NCI-H2029 treated with DMSO at 0.1 percent for 48 hours (cell line): ENCODE measurements at places on chromosomes 11 and 22.

- no peak for DNase-seq
Measured at GRCh38 chr11:75339685-75340409, 11.6 kb downstream of the ARRB1 start.

DNA sequence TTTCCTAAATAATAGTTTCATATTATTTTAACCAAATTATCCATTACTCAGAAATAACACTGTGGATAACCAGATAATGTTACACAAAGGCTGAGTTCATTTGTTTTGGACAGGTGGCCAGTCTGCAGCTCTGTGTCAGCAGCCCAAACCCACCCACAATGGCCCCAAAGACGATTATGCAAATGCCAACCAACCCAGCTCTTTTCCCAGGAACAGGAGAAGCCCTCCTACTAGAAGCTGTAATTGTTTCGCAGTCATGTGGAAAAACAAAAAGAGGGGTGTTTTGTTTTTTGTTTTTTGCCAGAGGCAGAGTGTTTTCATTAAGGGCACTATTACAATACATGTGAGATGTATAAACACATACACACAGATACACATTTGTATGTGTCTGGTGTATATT lies 102.1 kb downstream of the FCHSD2 start:
- no peak for DNase-seq

DNA sequence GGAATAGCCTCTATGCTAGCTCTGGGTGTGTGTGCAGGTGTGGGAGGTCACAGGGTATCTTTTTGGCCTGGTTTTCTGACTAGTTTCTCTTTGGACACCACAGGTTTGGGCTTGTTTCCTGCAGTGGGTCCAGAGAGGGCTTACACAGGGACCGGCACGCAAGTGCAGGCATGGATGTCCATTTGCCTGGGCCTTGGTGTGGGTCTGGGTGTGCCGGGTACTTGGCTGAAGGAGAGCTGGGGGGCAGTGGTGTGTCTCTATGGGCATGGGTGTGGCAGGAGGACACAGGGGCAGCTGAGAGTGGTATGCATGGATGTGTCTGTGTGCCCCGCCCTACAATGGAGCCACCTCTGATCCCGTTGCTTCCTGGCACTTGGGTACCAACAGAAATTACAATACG lies 7.5 kb upstream of the KCNJ11 start:
- DNase-seq = no peak

- DNase-seq = no peak
Measured at GRCh38 chr11:57680552-57680874, 12.6 kb downstream of the ZDHHC5 start.

GRCh38 chr22:26450453-26451185 lies 21.6 kb downstream of the ASPHD2 start:
- no peak for DNase-seq

- no peak for DNase-seq
Measured at GRCh38 chr11:95723361-95723942, 66.1 kb downstream of the FAM76B start.

DNA sequence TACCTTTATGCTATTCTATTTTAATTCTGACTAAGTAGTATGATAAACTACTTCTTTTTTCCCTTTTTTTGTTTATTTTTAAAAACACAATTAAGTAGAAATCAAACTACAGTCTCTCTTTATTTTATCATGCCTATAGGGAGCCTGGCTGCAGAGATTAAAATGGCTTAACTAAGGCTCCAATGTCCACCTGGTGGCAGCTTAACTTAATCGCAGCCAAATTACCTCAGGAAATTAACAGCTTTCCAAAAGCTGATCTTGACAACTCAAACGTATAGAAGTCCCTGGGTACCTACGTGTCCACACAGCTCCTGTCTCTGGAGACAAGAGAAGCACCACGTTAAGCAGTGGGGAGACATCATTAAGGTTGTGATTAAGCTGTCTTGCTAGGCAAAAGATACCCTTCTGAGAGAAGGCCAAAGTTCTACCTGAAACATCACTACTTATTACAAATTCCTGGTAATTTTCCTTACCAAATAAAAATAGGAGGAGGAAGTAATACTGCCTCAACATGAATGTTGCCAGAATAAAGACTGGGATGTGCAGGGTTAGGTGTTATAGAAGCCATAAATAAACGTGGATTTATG lies 63.2 kb upstream of the SNX19 start:
- no peak for DNase-seq

- DNase-seq = peak; percentile 39
Measured at GRCh38 chr22:48886604-48887393, 940.9 kb downstream of the BRD1 start.

DNA sequence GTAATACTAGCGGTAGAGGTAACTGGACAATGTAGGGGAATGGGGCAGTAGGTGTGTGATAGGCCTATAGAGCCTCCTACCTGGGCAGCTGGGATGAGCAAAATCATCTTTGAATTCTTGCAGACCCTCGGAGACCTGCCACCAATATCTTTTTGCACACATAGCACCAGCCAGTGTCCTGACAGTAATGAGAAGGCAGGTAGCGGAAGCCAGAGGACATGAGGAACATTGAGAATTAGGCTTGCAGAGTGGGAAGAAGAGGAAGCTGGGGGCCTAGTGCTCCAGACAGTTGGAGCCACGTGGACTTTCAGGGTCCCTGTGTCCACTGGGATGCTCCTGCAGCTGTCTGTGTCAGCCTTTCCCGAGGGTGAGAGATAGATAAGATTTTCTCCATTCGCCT lies 17.2 kb upstream of the SYT13 start:
- DNase-seq = no peak

GRCh38 chr11:32641361-32641760 lies 57.7 kb downstream of the EIF3M start:
- no peak for DNase-seq

DNA sequence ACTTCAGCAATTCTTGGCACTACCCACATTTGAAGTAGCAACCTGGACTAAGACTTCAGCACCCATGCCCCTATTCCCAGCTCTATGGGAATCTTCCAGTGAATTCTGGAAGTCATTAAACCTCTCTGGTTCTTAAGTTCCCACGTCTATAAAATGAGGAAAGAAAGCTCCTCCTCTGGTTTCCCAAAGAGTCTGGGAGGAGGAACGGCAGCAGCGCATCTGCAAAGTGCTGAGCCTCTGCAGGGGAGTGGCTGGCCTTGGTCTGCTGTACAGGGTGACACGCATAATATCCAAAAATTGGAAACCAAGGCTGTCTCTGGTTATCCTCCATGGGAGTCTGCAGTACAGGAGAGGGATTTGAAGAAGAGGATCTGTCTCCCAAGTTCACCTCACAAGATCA lies 73.6 kb upstream of the TP53I11 start:
- DNase-seq = no peak

- DNase-seq = no peak
Measured at GRCh38 chr11:35487532-35488078, 37.8 kb downstream of the PAMR1 start.

- no peak for DNase-seq
Measured at GRCh38 chr11:75223954-75224643, 16.5 kb upstream of the TPBGL start.
